ENCODE measurements at places on chromosomes 2 and 18. TPM values are rescaled to one million over a fixed set of nuclear protein-coding genes. Genes with fewer than 3 reads are reported as not detected.

Gene CAPN14
- total RNA-seq: 3.3 TPM

DNA sequence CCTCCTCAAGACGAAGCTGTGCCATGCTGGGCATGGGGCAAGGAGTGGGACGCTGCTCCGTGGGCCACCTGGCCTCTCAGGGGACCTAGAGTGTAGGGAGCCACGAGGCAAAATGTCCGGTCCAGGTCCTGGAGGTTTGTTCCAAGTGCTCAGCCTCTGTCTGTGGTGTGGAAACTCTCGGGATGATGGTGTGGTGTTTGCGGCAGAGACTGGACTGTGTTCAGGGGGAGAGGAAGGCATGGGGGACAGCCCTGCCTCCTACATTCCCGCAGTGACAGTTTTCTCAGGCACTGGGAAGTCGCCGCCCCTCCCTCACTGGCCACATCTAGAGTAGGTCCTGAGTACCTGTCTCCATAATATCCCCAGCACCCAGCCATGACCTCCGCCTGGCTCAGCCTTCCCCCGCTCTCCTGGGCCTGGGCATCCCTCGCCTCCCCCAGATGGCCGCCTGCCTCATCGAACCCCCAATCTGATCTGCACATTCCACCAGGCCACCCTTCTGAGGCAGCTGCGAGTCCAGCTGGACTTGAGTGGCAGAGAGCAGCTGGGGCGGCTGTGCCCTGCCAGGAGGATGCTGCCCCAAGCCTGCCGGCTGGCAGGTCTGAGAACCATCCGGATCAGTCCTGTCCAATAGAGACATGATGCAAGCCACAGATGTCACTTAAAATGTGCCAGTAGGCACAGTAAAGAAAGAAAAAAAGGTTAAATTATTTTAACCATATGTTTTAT lies 6.2 kb downstream of the KCNIP3 start:
- H3K27ac ChIP-seq: no peak overlapping the region
- peaks cover 2% of the 10 kb centered on the region for H3K27me3 ChIP-seq
- H3K4me3 ChIP-seq: no peak overlapping the region
- H3K4me1 ChIP-seq: no peaks in the 10 kb centered on the region
- no peaks in the 10 kb centered on the region for H3K36me3 ChIP-seq

Gene DPP10
- not detected for total RNA-seq

GRCh38 chr18:32048507-32049091 lies 30.0 kb downstream of the RNF125 start:
- H3K4me3 ChIP-seq: peak overlapping the region; percentile 30
- H3K36me3 ChIP-seq: peaks cover 4% of the 10 kb centered on the region
- no peaks in the 10 kb centered on the region for H3K27me3 ChIP-seq
- peak overlapping the region; percentile 80 for H3K27ac ChIP-seq

- H3K36me3 ChIP-seq: no peaks in the 10 kb centered on the region
- DNase-seq: no peak
- H3K27me3 ChIP-seq: no peaks in the 10 kb centered on the region
- H3K4me1 ChIP-seq: no peaks in the 10 kb centered on the region
- H3K4me3 ChIP-seq: no peak overlapping the region
Measured at GRCh38 chr2:12597610-12598009, 119.1 kb upstream of the TRIB2 start.

DNA sequence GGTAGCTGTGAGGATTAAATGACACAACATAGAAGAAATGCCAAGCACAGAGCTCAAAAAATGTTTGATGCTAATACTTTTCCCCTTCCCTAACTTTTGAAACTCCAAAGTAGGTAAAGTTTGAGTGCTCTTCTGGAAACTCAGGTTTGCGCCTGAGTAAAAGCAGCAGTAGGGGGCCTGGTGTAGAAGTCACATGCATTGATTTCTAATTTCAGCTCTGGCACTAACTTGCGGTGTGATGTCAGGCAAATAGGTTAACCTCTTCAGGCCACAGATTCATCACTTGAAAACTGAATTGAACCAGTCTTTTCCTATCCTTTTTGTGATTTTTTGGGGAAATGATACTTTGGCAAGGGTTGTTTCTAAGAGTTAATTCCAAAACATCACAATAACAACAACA lies 27.2 kb downstream of the LHCGR start:
- no peak overlapping the region for H3K27ac ChIP-seq
- H3K27me3 ChIP-seq: peaks cover 2% of the 10 kb centered on the region
- no peaks in the 10 kb centered on the region for H3K4me1 ChIP-seq
- DNase-seq: no peak

DNA sequence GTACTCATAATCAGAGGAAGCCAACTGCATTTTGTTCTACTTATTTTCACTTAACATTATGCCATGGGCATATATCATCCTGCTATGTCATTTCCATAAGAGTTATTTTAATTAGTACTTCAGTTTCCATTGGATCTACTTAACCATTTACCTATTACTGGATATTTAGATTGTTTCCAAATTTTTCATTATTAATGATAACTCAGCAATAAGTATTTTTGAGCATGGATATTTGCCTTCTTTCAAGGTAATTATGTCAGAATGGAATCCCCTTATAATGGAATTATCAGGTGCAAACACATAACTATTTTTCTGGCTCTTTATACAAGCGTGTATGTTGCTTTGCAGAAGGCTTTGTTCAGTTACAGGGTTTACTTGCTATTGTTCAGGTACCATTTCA lies 126.6 kb downstream of the RDH14 start:
- H3K4me3 ChIP-seq: no peak overlapping the region
- no peaks in the 10 kb centered on the region for H3K4me1 ChIP-seq
- no peaks in the 10 kb centered on the region for H3K27me3 ChIP-seq
- no peaks in the 10 kb centered on the region for H3K36me3 ChIP-seq

Gene BOLL
- total RNA-seq: not detected

- no peak for DNase-seq
- no peaks in the 10 kb centered on the region for H3K27me3 ChIP-seq
- H3K4me3 ChIP-seq: no peak overlapping the region
- no peaks in the 10 kb centered on the region for H3K4me1 ChIP-seq
- no peaks in the 10 kb centered on the region for H3K36me3 ChIP-seq
- no peak overlapping the region for H3K27ac ChIP-seq
Measured at GRCh38 chr2:188475945-188476344, 184.3 kb downstream of the GULP1 start.

DNA sequence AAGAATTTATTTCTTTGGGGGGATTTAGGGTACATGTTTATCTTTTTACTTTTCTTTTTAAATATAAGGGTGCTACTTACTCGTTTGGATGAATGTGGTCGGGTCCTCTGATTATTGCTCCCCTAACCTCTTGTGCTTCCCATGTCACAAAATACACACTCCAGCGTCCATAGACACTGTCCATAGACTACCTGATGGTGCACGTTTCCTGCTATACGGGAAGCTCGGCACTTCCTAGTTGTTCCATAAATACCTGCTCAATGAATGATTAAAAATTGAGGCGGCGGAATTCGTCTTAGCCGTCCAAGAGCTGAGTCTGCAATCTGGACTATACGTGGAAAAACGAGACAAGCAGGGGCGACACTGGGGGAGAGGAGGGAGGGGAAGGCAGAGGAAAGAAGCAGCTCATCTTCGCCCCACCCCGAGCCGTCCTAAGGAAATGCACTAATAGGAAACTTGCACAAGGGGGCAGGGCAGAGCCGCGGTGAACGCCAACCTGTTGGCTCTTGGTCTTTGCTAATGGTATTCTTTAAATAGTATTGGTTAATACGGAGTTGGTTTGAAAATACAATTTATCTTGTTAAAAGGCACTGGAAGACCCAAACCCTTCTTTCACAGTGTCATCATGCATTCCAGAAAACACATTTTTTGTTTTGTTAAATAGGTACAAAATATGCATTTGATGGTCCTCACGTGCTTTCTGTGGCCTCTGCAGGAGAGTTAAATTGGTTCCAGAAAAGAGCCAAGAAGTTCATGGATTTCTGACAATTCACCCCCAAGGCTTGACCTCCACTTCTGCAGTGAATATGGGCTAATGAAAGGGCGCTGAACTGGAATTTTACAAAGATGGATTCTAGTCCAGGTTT lies 73.0 kb upstream of the KCTD1 start:
- no peaks in the 10 kb centered on the region for H3K36me3 ChIP-seq
- peaks cover 4% of the 10 kb centered on the region for H3K27me3 ChIP-seq
- no peak overlapping the region for H3K4me3 ChIP-seq
- DNase-seq: no peak
- no peak overlapping the region for H3K27ac ChIP-seq
- H3K4me1 ChIP-seq: no peaks in the 10 kb centered on the region

DNA sequence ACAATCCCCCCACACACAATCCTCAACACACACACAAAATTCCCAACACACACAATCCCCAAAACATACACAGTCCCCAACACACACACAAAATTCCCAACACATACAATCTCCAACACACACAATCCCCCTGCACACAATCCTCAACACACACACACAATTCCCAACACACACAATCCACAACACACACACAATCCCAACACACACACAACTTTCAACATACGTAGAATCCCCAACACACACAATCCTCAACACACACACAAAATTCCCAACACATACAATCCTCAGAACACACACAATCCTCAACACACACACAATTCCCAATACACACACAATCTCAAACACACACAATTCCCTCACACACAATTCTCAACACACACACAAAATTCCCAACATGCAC lies 2.6 kb upstream of the PDCD1 start:
- H3K4me3 ChIP-seq: peak overlapping the region; percentile 3
- H3K27me3 ChIP-seq: peaks cover 36% of the 10 kb centered on the region
- H3K36me3 ChIP-seq: no peaks in the 10 kb centered on the region
- H3K27ac ChIP-seq: no peak overlapping the region

GRCh38 chr2:165253178-165253577 lies 14.0 kb downstream of the SCN2A start:
- peaks cover 7% of the 10 kb centered on the region for H3K27me3 ChIP-seq
- DNase-seq: no peak
- H3K4me3 ChIP-seq: no peak overlapping the region
- H3K4me1 ChIP-seq: no peaks in the 10 kb centered on the region
- no peak overlapping the region for H3K27ac ChIP-seq

DNA sequence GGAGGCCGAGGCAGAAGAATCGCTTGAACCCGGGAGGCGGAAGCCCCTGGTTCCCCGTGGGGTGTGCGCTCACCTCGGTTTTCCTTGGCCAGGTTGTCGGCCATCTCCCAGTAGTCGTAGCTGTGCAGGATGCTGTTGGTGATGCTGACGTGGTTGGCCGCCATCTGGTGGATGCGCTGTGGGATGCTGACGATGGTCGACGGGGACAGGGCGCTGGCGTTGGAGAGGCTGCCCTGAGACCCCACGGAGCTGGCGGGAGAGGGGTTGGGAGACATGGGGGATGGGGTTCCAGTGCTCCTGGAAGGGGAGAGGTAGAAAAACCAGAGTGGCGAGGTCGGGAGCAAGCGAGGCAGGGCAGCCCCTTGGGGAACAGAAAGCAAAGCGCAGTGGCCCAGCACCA lies 64.4 kb upstream of the REV1 start:
- H3K4me3 ChIP-seq: no peak overlapping the region
- no peak for DNase-seq
- H3K27me3 ChIP-seq: no peaks in the 10 kb centered on the region
- H3K27ac ChIP-seq: no peak overlapping the region
- H3K4me1 ChIP-seq: peaks cover 2% of the 10 kb centered on the region

Gene CD8A
- total RNA-seq: 0.24 TPM

DNA sequence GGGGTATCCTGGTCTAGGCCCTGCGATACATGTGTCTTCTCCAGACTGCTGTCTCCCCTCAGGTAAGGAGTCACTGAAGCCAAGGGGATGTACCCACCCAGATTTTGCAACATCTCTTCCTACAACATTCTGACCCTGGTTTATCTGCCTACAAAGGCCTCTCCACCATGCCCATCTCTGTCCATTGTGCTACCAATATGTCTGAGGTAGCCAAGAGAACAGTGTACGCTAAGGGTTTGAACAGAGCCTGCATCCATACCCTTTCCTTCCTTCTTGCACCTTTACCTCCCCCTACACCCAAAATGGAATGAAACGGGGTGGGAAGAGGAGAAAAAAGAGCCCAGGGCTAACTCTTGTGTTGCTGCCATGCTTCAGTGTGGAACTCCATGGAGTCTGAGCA lies 11.9 kb downstream of the ZC3H15 start:
- H3K36me3 ChIP-seq: peaks cover 80% of the 10 kb centered on the region
- H3K27me3 ChIP-seq: no peaks in the 10 kb centered on the region
- DNase-seq: no peak

Gene TRIM43
- total RNA-seq: not detected

DNA sequence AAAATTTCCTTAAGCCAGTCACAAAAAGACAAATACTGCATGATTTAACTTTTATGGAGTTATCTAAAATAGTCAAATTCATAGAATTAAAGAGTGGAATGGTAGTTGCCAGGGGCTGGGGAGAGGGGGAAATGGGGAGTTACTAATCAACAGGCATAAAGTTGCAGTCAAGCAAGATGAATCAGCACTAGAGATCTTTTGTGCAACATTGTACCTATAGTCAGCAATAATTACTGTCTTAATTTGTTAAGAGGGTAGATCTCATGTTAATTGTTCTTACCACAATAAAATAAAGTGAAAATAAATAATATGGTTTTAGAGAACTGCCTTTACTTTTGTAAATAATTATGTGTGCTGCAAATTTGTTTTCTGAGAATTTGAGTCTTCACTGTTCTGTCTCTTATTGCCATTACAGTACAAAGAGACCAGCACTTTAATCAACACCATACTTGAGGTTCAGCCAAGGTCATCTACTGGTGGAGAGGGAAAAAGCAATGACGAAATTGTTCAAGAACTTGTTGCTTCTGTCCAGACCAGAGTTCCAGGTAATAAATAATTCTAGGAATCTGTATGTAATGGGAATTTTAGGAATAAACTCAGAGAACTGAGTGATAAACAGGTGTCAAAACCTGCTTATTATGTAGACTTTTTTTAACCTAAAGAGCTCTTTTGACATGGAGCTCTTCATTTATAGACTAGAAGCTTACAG lies 75.5 kb downstream of the TRABD2A start:
- peaks cover 2% of the 10 kb centered on the region for H3K36me3 ChIP-seq
- no peaks in the 10 kb centered on the region for H3K27me3 ChIP-seq
- no peak overlapping the region for H3K27ac ChIP-seq
- no peak overlapping the region for H3K4me3 ChIP-seq
- H3K4me1 ChIP-seq: no peaks in the 10 kb centered on the region
- DNase-seq: no peak

- no peak overlapping the region for H3K4me3 ChIP-seq
- no peaks in the 10 kb centered on the region for H3K4me1 ChIP-seq
- peaks cover 38% of the 10 kb centered on the region for H3K27me3 ChIP-seq
Measured at GRCh38 chr2:8258406-8258805, 423.4 kb upstream of the ID2 start.

DNA sequence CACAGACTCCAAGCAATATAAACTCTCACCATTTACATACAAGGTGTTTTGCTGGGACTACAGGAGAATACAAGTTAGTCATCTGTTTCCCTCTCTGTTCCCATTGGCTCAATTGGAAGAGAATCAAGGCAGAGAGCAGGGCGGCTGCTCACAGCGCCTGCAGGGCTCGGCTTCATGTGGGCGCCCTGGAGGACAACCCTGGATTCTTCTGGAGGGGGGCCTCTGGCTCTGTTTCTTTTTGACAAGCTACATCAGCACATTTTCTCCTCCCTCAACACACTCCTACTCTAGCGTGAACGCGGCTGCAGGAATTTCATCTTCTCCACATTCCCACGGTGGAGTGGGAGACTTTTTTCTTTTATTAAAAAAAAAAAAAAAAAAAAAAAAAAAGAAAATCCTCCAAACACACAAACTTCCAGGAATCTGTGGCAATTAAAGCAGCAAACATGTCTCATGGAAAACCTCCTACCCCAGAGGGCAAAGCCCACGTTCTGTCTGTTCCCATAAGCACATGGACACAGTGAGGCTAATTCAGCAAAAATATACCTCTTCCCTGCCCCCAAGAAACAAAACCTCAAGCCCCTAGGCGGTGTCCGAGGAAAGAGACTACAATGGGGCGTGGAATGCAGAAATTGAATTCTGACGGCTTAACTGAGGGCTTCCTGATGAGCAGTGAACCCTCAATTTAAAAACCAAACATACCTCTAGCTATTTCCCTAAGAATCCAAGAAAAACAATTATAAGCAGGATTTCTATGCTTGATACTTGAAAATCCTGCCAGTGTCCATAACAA lies 50.6 kb downstream of the PARD6G start:
- H3K36me3 ChIP-seq: no peaks in the 10 kb centered on the region
- no peak overlapping the region for H3K27ac ChIP-seq
- H3K27me3 ChIP-seq: peaks cover 35% of the 10 kb centered on the region
- H3K4me3 ChIP-seq: no peak overlapping the region
- no peak for DNase-seq
